ENCODE measurements at places on chromosomes 4 and X. TPM values are rescaled to one million over a fixed set of nuclear protein-coding genes. Genes with fewer than 3 reads are reported as not detected.

Gene NSUN7
- total RNA-seq: 0.18 TPM

Gene CT45A9
- total RNA-seq: not detected

Gene ARR3
- total RNA-seq: not detected

Gene IGSF1
- total RNA-seq: not detected

Gene SRPX
- 104 TPM for total RNA-seq

Gene ATP7A
- 8.7 TPM for total RNA-seq

Gene IL9R
- not detected for total RNA-seq

Gene TKTL2
- total RNA-seq: not detected

DNA sequence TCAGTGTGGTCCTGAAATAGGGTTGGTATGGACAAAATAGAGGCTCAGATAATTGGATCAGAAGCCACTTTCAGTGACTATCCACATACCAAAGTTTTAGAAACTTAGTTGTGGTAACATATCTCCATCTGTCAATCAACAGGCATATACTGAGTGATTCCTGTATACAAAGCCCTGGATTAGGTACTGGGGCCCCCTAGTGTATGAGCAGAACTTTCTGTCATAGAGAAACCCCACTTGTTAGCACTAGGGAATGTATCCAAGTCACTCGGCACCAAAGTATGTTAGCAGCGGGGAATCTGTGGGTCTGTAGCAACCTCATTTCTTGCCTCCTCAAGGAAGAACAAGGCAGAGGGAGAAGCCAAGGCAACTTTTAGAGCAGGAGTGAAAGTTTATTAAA lies 50.7 kb downstream of the MAP7D3 start:
- no peaks in the 10 kb centered on the region for H3K27me3 ChIP-seq
- no peaks in the 10 kb centered on the region for H3K36me3 ChIP-seq
- DNase-seq: peak; percentile 45
- H3K4me1 ChIP-seq: peaks cover 13% of the 10 kb centered on the region
- no peak overlapping the region for H3K27ac ChIP-seq

- H3K27me3 ChIP-seq: peaks cover 5% of the 10 kb centered on the region
- no peak overlapping the region for H3K4me3 ChIP-seq
- no peaks in the 10 kb centered on the region for H3K4me1 ChIP-seq
- DNase-seq: peak; percentile 54
Measured at GRCh38 chr4:85005865-85006377, 39.4 kb upstream of the WDFY3 start.

GRCh38 chrX:38599796-38600755 lies 38.7 kb downstream of the TSPAN7 start:
- no peak overlapping the region for H3K27ac ChIP-seq
- no peaks in the 10 kb centered on the region for H3K27me3 ChIP-seq
- H3K4me3 ChIP-seq: no peak overlapping the region
- H3K4me1 ChIP-seq: no peaks in the 10 kb centered on the region
- DNase-seq: no peak
- no peaks in the 10 kb centered on the region for H3K36me3 ChIP-seq

GRCh38 chr4:95183656-95184408 lies 364.9 kb downstream of the UNC5C start:
- no peak overlapping the region for H3K4me3 ChIP-seq
- DNase-seq: no peak
- H3K36me3 ChIP-seq: no peaks in the 10 kb centered on the region
- no peaks in the 10 kb centered on the region for H3K4me1 ChIP-seq
- no peaks in the 10 kb centered on the region for H3K27me3 ChIP-seq

DNA sequence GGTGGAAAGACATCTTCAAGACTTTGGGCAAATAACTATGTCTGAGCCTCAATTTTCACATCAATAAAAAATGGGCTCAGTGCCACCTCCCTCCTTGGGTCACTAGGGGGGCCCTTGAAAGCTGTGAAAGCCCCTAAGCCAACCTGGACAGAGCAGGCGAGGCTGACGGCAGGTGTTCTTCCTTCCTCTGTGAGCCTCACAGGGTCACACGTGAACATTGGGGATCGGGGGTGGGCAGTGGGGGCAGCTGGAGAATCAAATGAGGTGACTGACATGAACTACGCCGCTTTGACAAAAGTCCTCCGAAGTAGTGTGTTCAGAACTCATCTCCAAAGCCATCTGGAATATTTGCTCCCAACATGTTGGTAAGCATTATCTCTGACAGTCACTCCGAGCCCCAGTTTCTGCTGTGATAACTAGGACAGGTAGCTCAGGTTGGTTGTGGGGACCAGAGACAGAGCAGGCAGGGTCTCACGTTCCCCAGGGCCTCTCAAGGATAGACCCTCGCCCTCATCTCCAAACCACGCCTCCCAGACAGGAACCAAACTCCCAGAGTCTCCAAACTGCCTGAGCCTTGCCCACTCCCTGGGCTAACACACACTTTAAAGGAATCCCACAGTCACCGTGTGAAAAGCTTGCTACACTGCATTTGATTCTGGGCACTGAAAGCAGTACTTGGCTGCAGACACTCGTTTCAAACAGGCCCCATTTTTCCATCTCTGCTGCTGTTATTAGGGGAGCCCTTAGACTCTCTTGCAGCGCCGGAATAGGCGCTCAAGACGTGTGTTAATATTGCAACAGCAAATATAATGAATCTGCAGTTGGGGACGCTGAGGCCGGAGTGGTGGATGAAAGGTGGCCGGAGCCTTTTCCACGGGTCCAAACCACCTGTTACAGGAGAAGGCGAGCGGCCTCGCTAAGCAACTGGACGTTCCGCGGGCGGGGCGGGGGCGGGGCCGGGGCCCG lies 717 bp upstream of the WFS1 start:
- peaks cover 15% of the 10 kb centered on the region for H3K4me1 ChIP-seq
- no peaks in the 10 kb centered on the region for H3K36me3 ChIP-seq
- H3K4me3 ChIP-seq: no peak overlapping the region
- peaks cover 13% of the 10 kb centered on the region for H3K27me3 ChIP-seq
- no peak for DNase-seq

DNA sequence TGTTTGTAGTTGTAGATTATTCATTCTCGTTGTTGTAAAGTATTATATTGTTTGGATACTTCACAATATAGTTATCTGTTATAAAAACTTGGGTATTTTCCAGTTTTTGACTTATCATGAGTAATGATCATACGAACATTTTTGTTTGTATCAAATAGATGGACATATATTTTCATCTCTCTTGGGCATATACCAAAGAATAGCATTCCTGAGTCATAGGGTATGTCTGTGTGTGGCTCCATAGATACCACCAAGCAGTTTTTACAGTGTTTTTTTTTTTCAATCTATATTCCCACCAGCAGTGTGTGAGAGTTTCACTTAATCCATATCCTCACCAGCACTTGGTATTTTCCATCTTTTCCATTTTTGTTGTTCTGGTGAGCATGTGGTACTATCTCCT lies 89.7 kb upstream of the RAB40AL start:
- H3K4me1 ChIP-seq: no peaks in the 10 kb centered on the region
- H3K27ac ChIP-seq: no peak overlapping the region
- H3K36me3 ChIP-seq: no peaks in the 10 kb centered on the region
- H3K4me3 ChIP-seq: no peak overlapping the region

GRCh38 chr4:90757534-90758060 lies 630.4 kb downstream of the CCSER1 start:
- no peak overlapping the region for H3K27ac ChIP-seq
- H3K4me3 ChIP-seq: no peak overlapping the region
- H3K4me1 ChIP-seq: no peaks in the 10 kb centered on the region
- no peaks in the 10 kb centered on the region for H3K27me3 ChIP-seq
- H3K36me3 ChIP-seq: no peaks in the 10 kb centered on the region

DNA sequence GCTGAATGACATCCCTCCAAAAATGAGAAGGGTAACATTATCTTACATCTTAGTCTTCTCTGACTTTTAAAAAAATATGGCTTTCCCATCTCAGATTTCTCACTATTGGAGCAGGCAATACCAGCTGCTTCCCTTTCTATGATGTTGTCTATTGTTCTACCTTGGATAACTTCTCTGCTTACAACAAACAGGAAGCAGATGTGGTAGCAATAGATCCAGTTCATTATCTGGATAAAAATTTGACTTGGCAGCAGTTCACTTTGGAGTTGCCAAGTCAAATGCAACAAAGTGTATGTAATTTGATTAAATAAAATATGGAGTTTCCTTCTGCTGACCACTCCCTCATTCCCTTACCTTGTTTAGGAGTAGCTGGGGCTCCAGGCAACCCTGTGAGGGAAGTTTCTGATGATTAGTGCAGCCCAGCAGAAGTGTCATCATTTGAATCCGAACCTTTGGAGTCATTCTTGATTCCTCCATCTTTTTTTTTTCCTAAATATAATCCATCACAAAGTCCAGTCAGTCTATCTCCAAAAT lies 72.0 kb upstream of the GPRIN3 start:
- no peaks in the 10 kb centered on the region for H3K36me3 ChIP-seq
- peaks cover 8% of the 10 kb centered on the region for H3K4me1 ChIP-seq
- H3K27me3 ChIP-seq: peaks cover 5% of the 10 kb centered on the region

- H3K27ac ChIP-seq: no peak overlapping the region
- H3K36me3 ChIP-seq: no peaks in the 10 kb centered on the region
- DNase-seq: peak; percentile 64
- H3K4me1 ChIP-seq: peaks cover 4% of the 10 kb centered on the region
- H3K4me3 ChIP-seq: no peak overlapping the region
Measured at GRCh38 chr4:69830560-69831269, 29.2 kb downstream of the SULT1E1 start.

- no peaks in the 10 kb centered on the region for H3K4me1 ChIP-seq
- no peak overlapping the region for H3K27ac ChIP-seq
- no peaks in the 10 kb centered on the region for H3K27me3 ChIP-seq
- no peaks in the 10 kb centered on the region for H3K36me3 ChIP-seq
Measured at GRCh38 chr4:113607998-113608397, 153.5 kb downstream of the CAMK2D start.

- no peaks in the 10 kb centered on the region for H3K36me3 ChIP-seq
- H3K27me3 ChIP-seq: no peaks in the 10 kb centered on the region
- no peak for DNase-seq
- H3K4me3 ChIP-seq: no peak overlapping the region
Measured at GRCh38 chr4:7941965-7942496, 2.4 kb upstream of the AFAP1 start.

DNA sequence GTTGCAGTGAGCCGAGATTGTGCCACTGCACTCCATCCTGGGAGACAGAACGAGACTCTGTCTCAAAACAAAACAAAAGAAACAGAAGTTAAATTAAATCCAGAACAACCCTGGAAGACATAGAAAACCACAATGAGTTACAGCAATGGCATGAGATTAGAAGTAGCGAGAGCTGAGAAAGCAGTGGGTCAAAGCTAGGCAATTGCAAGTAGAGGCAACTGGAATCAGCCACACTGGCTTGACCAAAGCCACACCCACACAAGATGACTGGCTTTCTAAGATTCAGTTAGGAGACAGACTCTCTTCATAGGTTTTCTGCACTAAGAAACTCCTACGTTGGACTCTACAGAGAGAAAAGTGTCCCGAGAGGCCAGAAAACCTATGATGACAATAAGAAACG lies 443.0 kb downstream of the GPM6A start:
- H3K4me3 ChIP-seq: no peak overlapping the region
- H3K4me1 ChIP-seq: no peaks in the 10 kb centered on the region
- no peak for DNase-seq
- H3K27me3 ChIP-seq: no peaks in the 10 kb centered on the region

DNA sequence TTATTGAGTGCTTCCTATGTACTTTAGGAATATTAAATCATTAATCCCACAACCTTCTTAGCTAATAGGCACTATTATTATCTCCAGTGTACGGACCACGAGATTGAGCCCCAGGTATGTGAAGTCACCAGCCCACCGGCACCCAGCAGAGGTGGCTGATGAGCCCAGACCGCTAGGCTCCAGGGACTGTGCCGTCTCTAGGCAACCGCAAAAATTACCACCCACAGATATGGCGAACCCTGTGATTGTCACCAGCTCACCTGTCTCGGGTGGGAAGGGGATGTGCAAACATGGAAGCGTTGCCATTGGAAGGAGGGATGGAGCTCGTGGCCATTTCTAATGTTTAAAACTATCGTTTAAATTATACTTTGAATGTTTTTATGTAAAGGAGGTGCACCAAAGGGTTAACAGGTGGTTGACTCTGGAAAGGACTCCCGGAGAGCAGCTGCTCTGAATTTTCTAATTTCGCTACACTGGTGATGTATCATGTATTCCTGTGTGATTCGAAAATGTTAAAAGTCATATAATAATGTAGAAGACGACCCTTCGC lies 21.0 kb upstream of the JAKMIP1 start:
- peaks cover 4% of the 10 kb centered on the region for H3K27me3 ChIP-seq
- H3K4me3 ChIP-seq: no peak overlapping the region
- no peak for DNase-seq
- H3K4me1 ChIP-seq: no peaks in the 10 kb centered on the region
- H3K27ac ChIP-seq: no peak overlapping the region

DNA sequence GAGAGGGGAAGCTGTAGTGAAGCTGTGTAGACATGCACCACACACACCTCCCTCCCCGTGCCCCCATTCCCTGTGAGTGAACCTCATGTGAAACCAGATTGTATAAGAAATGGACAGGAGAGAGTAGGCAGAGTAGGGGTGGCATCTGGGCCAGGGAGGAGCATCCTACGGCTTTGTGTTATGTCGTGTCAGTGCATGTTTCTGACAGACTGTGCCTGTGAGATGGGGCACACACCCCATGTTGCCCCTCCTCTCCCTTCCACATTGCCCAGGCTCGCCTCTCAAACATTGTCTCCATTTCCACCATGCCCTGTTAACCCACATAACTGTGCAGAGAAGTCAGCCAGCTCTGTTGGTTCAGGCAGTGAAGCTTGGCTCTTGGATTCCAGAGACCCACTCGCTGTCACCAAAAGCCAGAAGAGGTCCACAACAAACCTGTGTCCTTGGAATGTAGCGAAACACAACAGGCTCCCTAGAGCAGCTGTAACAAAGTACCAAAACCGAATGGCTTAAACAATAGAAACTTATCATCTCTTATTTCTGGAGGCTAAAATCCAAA lies 56.1 kb downstream of the SLC9A6 start:
- no peaks in the 10 kb centered on the region for H3K36me3 ChIP-seq
- H3K27ac ChIP-seq: no peak overlapping the region
- no peak for DNase-seq
- H3K4me3 ChIP-seq: no peak overlapping the region

GRCh38 chrX:149540131-149540620 lies 636 bp upstream of the EOLA1 start:
- no peaks in the 10 kb centered on the region for H3K27me3 ChIP-seq
- peaks cover 5% of the 10 kb centered on the region for H3K4me1 ChIP-seq
- no peak overlapping the region for H3K4me3 ChIP-seq
- no peaks in the 10 kb centered on the region for H3K36me3 ChIP-seq
- no peak for DNase-seq

- no peak for DNase-seq
- no peak overlapping the region for H3K27ac ChIP-seq
- no peaks in the 10 kb centered on the region for H3K4me1 ChIP-seq
- no peak overlapping the region for H3K4me3 ChIP-seq
- H3K36me3 ChIP-seq: no peaks in the 10 kb centered on the region
Measured at GRCh38 chr4:6360385-6360784, 90.7 kb downstream of the WFS1 start.
